ENCODE measurements at places on chromosomes 6 and 20. TPM values are rescaled to one million over a fixed set of nuclear protein-coding genes. Genes with fewer than 3 reads are reported as not detected.

The CYP21A2 gene
- not detected for total RNA-seq

The RAET1G gene
- not detected for total RNA-seq

The CTCFL gene
- total RNA-seq = not detected

The DDO gene
- not detected for total RNA-seq

The ZBTB12 gene
- total RNA-seq = 11.7 TPM

The TREM1 gene
- total RNA-seq = not detected

The COQ3 gene
- 6.4 TPM for total RNA-seq

The PGM3 gene
- 97.0 TPM for total RNA-seq

The EGFL8 gene
- total RNA-seq = 45.0 TPM

The SNAI1 gene
- total RNA-seq = 10.9 TPM

The MRPL14 gene
- 87.6 TPM for total RNA-seq

The GINS1 gene
- total RNA-seq = 50.9 TPM

The LAMP5 gene
- total RNA-seq = not detected

The PRL gene
- total RNA-seq = not detected

The PLG gene
- not detected for total RNA-seq

The SFT2D1 gene
- total RNA-seq = 44.3 TPM

The UFL1 gene
- total RNA-seq = 21.9 TPM

The SLC12A5 gene
- 1.9 TPM for total RNA-seq

The BPIFB1 gene
- not detected for total RNA-seq

The GRIK2 gene
- total RNA-seq = 0.29 TPM

The ADNP gene
- total RNA-seq = 154 TPM

The NR2E1 gene
- total RNA-seq = 1.4 TPM

The PLN gene
- not detected for total RNA-seq

The ESF1 gene
- total RNA-seq = 21.3 TPM

The THBS2 gene
- 0.07 TPM for total RNA-seq

The PERP gene
- total RNA-seq = 152 TPM

The BCLAF1 gene
- total RNA-seq = 178 TPM

The DPM1 gene
- total RNA-seq = 188 TPM

The CRISP3 gene
- not detected for total RNA-seq

The SLC22A2 gene
- 0.19 TPM for total RNA-seq

The IL17A gene
- total RNA-seq = not detected

The AVP gene
- not detected for total RNA-seq

The CLIC1 gene
- total RNA-seq = 374 TPM

The FNDC1 gene
- not detected for total RNA-seq

The COL10A1 gene
- total RNA-seq = not detected

The C6orf58 gene
- total RNA-seq = not detected

The MUC22 gene
- total RNA-seq = not detected

The OR2J3 gene
- total RNA-seq = not detected

The GZF1 gene
- total RNA-seq = 20.6 TPM

The CYP39A1 gene
- total RNA-seq = not detected

The DLK2 gene
- total RNA-seq = 0.75 TPM

The CALHM6 gene
- total RNA-seq = not detected

The EYS gene
- not detected for total RNA-seq

The HSPA12B gene
- not detected for total RNA-seq

The PTCRA gene
- not detected for total RNA-seq

The CDKN1A gene
- 3.0 TPM for total RNA-seq

The OPN5 gene
- not detected for total RNA-seq

The MAP3K4 gene
- total RNA-seq = 34.3 TPM

The TRIM10 gene
- 1.4 TPM for total RNA-seq

The ADGB gene
- not detected for total RNA-seq

The AGPAT1 gene
- 60.4 TPM for total RNA-seq

The SHLD1 gene
- 5.4 TPM for total RNA-seq

The OR12D2 gene
- total RNA-seq = not detected

The ADGRF1 gene
- total RNA-seq = 0.52 TPM

The UBE3D gene
- total RNA-seq = 10.9 TPM

The RCAN2 gene
- not detected for total RNA-seq

All from Caco-2 (cell line).